AG04450 (cell line): ENCODE measurements at places on chromosomes 5 and 9.

GRCh38 chr5:162325143-162325727 lies 257.7 kb downstream of the GABRG2 start:
- no peak for DNase-seq

GRCh38 chr5:78025540-78025939 lies 249.4 kb upstream of the TBCA start:
- DNase-seq: no peak

- no peak for DNase-seq
Measured at GRCh38 chr5:127355337-127355736, 64.7 kb downstream of the MEGF10 start.

DNA sequence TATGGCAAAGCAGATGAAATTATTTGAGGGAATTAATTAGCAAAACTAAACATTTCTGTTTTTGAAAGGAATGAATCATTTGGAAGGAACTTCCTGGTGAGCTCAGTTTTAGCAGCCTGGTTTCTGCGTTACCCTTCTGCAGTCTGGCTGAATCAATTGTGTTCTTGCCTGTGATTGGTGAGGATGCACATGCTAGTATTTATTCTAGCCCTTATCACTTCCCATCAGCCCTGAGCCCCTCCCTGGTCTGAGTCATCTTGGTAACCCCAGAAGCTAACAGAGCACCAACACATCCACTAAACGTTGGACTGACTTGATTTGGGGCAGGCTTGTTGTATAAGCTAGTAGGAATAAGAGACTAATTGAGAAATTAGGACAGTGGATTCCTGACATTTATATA lies 6.6 kb downstream of the TJP2 start:
- peak; percentile 92 for DNase-seq

- no peak for DNase-seq
Measured at GRCh38 chr5:141914199-141914743, 9.4 kb upstream of the DELE1 start.

DNA sequence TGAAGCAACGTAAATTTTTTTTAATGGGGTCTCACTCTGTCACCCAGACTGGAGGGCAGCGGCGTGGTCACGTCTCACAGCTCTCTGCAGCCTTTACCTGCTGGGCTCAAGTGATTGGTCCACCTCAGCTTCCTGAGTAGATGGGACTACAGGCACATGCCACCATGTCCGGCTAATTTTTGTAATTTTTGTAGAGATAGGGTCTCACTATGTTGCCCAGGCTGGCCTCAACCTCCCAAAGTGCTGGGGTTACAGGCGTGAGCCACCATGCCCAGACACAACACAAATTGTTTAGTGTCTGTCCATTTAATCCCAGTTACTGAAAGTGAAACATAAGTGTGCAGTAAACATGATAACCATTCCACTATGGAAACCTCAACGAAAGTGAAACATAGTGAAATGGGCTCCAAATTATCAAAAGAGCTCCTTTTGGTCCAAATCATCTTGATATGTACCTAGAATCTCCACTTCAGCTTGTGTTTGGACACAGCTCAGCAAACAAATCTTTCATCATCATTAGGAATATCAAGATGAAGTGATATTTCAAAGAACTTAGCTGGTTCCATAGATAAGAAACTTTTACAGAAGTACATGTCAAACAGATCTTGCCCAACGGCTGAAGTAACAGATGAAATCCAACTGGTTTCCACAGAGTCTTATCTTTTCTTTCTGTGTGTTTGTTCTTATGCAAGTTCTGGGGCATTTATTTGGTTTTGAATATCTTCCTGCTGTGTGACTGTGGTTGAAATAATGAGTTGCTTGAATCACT lies 41.2 kb upstream of the PLPP1 start:
- DNase-seq: no peak

DNA sequence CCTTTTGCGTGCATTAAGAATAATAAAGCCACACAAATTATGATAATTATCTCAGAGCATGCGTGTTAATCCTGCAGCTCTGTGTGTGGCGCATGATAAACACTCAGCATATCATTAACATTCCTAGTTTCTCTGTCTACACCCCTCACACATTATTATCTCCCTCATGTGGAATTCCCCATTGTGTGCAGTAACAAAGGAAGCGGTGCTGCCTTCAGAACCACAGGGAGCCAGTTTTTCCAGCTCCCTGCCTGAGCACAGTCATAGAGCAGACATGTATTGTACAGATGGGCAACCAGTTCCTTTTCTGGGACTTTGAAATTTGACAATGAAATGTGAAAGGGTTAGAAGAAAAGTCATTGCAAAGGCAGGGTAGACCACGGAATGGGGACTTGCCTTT lies 1365.5 kb upstream of the CDH9 start:
- DNase-seq: no peak
